Inflammatory macrophage treated with lipopolysaccharide for 1 hour (primary cell): ENCODE measurements at places on chromosomes 5 and 9.

DNA sequence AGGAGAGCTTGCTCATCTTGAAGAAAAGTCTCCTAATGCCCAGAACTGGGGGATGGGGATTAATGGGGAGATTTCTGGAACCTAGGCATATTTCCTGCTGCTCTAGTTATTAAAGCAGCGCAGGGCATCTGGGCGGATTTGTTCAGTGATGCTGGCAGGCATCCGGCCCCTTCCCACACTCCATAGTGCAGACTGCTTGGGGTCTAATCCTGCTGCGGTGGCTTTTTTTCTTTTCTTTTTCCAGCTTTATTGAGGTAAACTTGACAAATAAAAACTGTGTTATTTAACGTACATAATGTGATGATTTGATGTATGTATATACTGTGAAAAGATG is 30.7 kb downstream of the PPARGC1B start:
- DNase-seq = no peak

DNA sequence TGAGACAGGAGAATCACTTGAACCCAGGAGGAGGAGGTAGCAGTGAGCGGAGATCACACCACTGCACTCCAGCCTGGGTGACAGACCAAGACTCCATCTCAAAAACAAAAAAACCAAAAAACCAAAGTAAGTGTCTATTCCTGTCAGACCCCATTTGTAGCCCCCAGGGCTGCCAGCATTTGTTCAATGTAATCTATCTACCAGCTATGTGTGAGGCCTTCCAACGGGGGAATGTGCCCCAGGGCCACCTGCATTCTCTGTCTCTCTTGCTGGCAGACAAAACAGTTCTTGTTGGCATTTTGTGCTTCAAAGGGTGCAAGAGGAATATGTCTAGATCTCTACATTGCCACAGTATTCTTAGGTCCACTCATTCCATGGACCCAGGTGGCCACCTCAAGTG is 34.1 kb downstream of the CD14 start:
- DNase-seq = no peak

DNA sequence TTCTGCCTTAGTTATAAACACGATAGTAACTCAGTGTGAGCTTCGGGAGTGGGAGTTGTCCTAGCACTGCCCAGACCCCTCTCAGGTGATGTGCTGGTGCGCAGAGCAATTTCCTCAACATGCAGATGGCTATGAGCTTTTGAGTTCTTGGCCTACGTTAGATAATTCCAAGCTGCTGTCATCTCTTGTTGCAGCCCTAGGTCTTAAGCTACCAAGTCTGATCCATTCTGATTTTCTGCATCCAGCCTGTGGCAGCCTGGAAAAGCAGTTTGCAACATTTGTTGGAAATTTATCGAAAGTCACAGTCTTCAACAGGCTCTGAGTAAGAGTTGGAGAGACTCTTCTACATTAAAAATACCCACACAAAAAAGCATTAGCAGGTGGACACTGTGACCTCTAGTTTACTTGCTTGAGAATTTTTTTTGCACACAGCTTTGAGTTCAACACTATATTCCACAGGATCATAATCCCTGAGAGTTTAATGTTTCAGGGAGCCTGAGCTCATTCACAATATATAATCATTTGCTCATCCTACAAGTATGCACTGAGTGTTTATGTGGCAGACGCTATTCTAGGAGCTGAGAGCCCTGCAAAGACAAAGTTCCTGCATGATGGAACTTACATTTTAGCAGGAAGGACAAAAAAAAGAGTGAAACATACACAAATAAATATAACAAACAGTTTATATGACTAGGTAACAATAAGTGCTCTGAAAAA is 91.6 kb downstream of the UBE2QL1 start:
- no peak for DNase-seq

DNA sequence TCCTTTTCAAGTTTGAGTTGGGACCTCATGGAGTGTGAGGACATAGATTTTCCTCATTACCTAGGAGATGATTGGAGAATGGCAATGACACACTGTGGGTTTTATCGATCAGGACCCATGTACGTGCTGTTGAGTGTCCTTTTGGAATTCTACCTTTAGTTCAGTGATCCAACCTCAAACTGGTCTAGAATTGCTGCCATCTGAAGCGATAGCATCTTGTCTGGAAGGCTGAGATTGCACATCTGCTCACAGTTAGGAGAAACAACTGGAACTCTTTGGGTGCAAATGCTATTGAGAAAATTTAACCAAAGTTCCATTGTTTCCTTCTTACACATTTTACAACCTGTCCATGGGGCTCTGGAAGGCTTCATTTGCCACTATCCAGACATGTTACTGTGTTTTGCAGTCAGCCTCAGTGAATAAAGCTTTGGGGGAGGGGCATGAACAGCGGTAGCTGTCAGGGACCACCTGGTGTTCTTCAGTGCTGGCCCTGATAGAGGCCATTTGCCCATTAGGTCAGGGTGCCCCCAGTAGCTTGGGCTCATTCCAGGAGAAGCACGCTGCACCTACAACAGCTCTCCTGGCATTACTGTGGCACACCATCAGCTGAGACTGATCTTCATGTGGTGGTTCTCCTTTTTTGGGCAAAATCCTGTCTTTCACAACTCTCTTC is 123.1 kb downstream of the PDE8B start:
- no peak for DNase-seq

GRCh38 chr9:15154677-15155076 is 152.3 kb downstream of the TTC39B start:
- no peak for DNase-seq

- DNase-seq = no peak
Measured at GRCh38 chr5:10860645-10861422, 99.8 kb upstream of the DAP start.

- no peak for DNase-seq
Measured at GRCh38 chr9:132990781-132991180, 12.3 kb downstream of the GFI1B start.

DNA sequence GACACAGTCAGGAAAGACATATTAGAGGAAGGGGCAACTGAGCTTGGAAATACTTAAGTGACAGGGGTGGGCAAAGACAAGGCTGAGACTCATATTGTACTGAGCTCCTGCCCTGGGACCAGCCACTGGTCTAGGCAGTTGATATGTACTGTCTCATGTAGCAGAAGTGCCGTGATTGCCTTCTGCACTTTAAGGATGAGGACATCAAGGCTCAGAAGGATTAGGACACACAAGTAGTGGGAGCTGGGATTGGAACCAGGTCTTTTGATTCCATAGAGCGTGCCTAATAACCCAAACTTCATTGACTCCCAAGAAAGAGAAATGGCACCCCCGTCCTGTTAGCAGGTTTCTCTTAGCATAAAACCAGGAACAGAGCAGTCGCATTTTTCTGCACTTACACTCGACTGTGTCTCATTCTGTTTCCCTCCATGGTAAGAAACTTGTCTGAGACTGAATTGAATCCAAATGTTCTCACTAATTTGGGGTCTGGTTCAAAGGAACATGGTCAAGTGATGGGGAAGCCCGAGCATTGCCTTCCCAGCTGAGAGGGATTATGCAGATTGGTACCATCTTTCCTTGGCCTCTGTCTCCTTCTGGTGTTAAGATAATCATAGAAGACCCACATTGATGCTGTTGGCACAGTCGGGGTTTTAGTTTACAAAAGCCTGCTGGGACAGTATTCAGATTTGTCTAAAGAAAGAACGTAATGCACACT is 70.4 kb downstream of the ANGPTL2 start:
- DNase-seq = no peak

- no peak for DNase-seq
Measured at GRCh38 chr9:136502940-136503550, 20.2 kb upstream of the SEC16A start.

GRCh38 chr5:155884041-155884440 is 442.9 kb upstream of the SGCD start:
- DNase-seq = no peak

GRCh38 chr5:150644058-150644457 is 3.6 kb downstream of the SYNPO start:
- DNase-seq = no peak

DNA sequence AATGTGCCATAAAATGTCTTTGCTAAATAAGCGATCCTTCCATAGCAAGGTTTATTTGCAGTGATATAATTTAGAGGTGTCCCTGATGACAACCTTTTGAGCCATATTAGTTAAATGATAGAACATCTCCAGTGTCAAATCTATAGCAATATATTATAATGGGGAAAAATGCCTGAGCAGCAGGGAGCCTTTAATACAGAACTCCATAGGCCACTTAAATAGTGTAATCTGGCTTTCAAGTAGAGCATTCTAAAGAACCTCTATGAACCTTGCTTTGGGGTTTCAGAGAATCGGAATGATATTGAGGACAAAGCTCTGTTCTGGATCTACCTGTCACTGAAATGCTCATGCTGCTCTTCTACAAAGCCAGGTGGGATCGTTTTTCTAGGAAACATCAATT is 96.7 kb upstream of the MEF2C start:
- DNase-seq = no peak

DNA sequence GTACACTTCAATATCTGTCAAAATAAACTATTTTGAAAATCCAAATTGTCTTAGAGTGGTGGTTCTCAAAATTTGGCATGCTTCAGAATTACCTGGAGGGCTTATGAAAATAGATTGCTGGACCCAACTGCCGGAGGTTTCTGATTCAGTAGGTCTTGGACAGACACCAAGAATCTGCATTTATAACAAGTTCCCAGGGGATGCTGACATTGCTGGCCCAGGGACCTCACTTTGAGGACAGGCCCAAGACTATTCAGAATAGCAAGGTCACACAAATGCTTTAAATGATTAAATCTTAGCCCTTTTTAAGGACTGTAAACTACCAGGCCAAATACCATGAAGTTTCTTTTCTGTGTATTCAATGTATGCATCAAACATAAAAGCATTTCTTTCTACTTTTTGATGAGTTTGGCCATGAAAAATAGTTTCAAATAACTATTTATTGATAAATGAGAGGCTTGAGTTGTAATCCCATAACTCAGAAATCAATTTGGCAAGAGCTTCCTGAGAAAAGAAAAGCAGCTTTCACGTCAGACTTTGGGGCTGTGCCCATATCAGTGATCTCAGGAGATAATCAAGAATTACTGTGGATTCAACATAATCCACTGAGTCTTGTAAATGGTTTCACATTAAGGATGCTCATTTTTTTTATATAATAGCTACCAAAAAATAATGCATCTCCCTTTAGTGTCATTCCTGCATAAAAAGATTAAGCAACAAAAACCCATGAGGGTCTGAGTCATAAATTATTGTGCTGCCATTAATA is 191.4 kb downstream of the FRMD3 start:
- no peak for DNase-seq

- DNase-seq = no peak
Measured at GRCh38 chr9:76980566-76980965, 38.9 kb upstream of the FOXB2 start.

DNA sequence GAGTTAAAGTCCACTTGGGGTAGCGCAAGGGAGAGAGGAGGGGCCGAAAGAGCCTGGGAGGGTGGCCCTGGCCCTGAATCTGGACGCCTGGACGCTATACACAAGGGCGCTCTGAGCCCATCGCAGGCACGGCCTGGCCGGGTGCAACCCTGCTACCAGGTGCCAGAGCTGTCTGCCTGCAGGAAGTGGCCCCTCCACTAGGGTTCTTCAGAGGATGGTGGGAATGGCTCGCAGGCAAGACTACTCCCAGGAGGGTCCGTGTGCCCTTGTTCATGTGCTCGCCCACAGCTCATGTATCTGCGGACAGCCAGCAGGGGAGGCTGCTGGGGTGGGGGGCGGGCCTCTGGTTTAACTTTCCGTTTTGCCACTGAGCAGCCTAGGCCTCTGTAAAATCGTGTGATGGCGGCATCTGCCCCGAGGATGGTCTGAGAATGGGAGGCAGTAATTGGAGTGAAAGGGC is 1.4 kb upstream of the NKD2 start:
- DNase-seq = no peak

DNA sequence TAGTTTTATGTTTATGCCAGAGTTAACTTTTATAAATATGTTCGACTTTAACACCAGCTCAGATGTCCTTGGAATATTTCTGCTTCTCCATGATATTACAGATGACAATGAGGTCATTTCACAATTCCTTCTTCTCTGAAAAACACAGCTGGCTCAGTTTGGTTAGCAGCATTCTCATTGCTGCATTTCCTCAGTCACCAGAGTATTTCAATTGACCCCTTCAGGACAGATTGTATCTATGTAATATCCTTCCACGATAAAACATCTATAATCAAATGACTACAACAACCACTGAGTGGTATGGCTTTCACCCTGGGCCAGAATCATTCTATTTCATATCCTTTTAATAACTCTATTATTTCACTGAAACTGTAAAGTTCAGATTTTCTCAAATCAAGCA is 148.7 kb downstream of the OXCT1 start:
- DNase-seq = no peak

DNA sequence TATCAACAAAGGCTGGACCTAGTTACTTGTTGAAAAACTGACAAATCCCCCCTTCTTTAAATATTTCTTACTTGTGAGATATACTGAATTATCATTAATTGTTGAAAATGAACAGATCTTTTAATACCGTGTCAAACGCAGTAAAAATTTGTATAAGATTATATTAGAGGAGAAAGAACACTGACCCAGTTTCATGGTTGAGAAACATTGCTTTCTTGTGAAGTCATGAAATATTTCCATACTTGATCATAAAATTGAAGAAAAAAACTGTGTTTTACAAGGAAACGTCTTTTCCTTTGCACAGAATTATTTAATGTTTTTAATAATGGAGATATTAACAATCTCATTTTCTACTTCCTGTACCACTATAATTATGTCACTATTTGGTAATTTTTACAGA is 45.8 kb downstream of the MOCS2 start:
- DNase-seq = no peak

GRCh38 chr5:180352116-180353047 is 754 bp downstream of the GFPT2 start:
- no peak for DNase-seq

DNA sequence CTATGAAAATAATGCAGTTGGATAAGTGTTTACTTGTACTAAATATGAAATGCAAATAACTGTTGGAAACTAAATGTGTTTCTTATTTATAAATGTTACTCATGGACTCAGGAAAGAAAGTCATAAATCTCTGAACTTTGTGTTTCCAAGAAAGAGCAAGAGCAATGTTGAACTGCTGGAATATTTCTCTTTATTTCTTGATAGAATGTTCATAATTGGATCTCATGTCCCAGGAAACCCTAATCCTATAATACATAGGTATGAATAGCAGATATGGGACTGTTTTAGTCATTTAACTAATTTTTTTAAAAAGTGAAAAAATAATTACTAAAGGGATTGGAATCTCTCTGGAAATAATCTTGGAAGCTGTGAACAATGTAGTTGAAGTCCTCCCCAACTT is 245.0 kb upstream of the ACTBL2 start:
- no peak for DNase-seq

- DNase-seq = no peak
Measured at GRCh38 chr5:117533792-117534191, 959.2 kb upstream of the SEMA6A start.

- DNase-seq = no peak
Measured at GRCh38 chr5:132277971-132278853, 16.0 kb upstream of the SLC22A4 start.
